GM23338 (cell line): ENCODE measurements at places on chromosomes 1 and 21. TPM values are rescaled to one million over a fixed set of nuclear protein-coding genes. Genes with fewer than 3 reads are reported as not detected.

DNA sequence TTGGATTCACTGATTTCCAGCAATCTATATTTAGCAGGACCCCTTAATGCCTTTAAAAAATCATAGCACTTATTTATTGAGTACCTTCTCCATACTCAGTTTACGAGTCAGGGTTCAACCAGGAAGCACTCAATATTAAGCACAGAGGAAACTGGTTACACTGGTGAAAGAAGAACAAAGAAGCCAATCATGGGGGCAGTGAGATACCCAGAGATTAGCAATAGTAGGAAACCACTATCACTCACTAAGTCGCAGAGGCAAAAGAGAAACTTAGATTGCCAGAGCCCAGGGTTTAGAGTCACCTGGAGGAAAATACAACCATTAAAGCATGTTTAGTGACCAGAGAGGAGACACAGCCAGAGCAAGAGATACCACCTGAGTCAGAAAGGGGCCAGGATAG is 670.5 kb upstream of the USP24 start:
- no peaks in the 10 kb centered on the region for H3K4me1 ChIP-seq
- H3K36me3 ChIP-seq, result no peaks in the 10 kb centered on the region
- no peak for DNase-seq

The USH2A gene
- total RNA-seq, result under 0.01 and 0.03 TPM in 2 replicates

GRCh38 chr1:46802901-46803574 is 4.2 kb downstream of the CYP4B1 start:
- no peaks in the 10 kb centered on the region for H3K27me3 ChIP-seq
- no peak for DNase-seq
- no peaks in the 10 kb centered on the region for H3K4me1 ChIP-seq
- H3K4me3 ChIP-seq, result no peak overlapping the region
- H3K36me3 ChIP-seq, result no peaks in the 10 kb centered on the region; the same call in 1 of the 2 replicates

The SLFNL1 gene
- total RNA-seq, result 0.14 TPM in 1 of 2 replicates, not detected in the other

DNA sequence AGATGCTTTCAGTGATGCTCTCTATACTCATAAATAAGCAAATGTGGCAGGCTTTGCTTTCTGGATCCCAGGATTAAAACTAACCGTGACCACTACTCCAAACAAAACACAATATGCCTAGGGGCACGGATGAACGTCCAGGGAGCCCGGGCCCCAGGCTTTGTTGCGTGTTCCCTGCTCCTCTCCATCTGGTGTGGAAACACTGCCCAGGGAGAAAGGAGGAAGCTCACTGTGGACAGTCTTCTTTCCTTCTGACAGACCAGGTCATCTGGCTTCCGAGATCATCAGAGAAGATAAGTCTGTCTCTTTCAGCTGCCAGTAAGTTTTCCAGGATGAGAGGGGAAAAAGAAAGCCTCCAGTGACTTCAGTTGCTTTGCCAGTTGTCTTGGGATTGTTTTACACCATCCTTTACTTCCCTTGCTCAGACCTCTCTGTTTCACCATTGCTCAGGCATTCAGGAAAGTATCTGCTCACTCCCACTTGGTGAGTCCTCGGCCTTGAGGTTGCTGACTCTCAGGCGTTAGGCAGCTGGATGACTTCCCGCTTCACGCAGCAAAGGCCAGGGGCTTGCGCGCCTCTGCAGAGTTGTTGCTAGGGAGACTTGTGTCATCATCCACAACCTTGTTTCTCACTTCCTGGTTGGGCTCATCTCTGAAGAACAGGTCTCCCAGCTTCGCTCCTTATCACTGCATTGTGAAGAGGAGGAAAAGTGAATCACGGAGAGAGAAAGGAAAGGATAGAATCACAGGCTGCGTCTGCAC is 20.6 kb upstream of the PGD start:
- H3K36me3 ChIP-seq, result peaks cover 19% of the 10 kb centered on the region
- peak; percentile 27 for DNase-seq
- H3K27ac ChIP-seq, result no peak overlapping the region; the same call in 1 of the 2 replicates
- no peak overlapping the region for H3K4me3 ChIP-seq
- H3K4me1 ChIP-seq, result no peaks in the 10 kb centered on the region

The S100A8 gene
- not detected in 2 replicates for total RNA-seq

The KDF1 gene
- total RNA-seq, result 18.0 and 21.1 TPM in 2 replicates

GRCh38 chr1:153779781-153780541 is 4.8 kb downstream of the SLC27A3 start:
- DNase-seq, result no peak
- H3K4me3 ChIP-seq, result no peak overlapping the region
- H3K36me3 ChIP-seq, result no peaks in the 10 kb centered on the region

DNA sequence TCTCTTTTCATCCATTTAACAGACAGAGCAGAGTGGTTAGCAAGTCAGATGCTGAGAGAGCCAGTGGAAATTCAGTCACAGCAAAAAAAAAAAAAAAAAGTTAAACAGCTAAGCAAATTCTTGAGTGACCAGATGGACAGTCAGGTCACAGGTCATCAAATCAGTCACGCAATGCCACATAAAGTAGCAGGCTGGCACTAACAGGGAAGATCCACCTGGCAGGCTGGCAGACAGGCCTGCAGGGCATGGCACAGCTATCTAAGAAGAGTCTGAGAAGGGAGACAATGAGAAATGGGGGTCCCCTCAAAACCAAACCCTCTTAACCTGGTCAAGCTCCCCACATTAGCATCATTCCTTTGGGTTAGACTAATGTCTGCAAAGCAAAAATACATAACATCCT is 371.9 kb downstream of the TTLL7 start:
- H3K36me3 ChIP-seq, result no peaks in the 10 kb centered on the region
- no peaks in the 10 kb centered on the region for H3K27me3 ChIP-seq
- H3K4me1 ChIP-seq, result 0 out of 2 replicates have a peak, but pooled peaks cover 8% of the 10 kb centered on the region
- no peak overlapping the region for H3K4me3 ChIP-seq

The SELP gene
- total RNA-seq, result not detected in 2 replicates

The CFHR2 gene
- total RNA-seq, result not detected in 2 replicates

DNA sequence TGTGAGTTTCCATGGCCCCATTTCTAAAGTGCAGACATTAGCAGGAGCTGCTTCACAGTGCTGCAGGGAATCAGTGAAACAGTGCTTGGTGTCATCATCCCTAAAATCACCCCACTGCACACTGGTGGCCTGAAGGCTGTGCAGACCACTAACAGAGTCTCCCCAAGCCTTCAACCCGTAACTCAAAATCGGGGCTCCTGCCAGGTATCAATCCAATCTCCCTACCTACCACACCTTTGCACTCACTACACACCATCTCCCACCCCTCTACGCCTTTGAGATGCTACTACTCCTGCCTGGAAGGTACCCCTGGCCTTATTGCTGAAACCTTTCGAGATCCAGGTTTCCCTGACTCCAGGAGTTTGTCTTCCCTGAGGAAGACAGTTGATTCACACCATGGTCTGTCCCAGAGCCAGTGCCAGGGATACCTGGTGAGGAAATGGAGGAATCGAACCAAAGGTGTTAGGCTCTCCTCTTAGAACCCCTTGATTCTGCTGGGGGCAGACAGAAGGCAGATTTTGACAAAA is 25.5 kb downstream of the SLC2A1 start:
- H3K4me1 ChIP-seq, result peaks cover 41% of the 10 kb centered on the region
- no peaks in the 10 kb centered on the region for H3K27me3 ChIP-seq
- DNase-seq, result no peak
- H3K36me3 ChIP-seq, result peaks cover 48% of the 10 kb centered on the region
- no peak overlapping the region for H3K4me3 ChIP-seq
- H3K27ac ChIP-seq, result peak overlapping the region; percentile 88

The LMOD1 gene
- total RNA-seq, result 0.82 and 1.7 TPM in 2 replicates

The ILDR2 gene
- total RNA-seq, result 1.0 and 2.4 TPM in 2 replicates

The CNIH3 gene
- 5.1 and 5.9 TPM in 2 replicates for total RNA-seq

The SPRR1B gene
- not detected in 2 replicates for total RNA-seq

- no peak overlapping the region for H3K27ac ChIP-seq
- no peak for DNase-seq
Observed at GRCh38 chr1:214861615-214862014, 220.9 kb upstream of the KCNK2 start.

GRCh38 chr1:117644696-117645311 is 39.0 kb downstream of the TENT5C start:
- no peak overlapping the region for H3K27ac ChIP-seq
- H3K4me1 ChIP-seq, result no peaks in the 10 kb centered on the region
- no peak overlapping the region for H3K4me3 ChIP-seq
- H3K27me3 ChIP-seq, result no peaks in the 10 kb centered on the region
- no peaks in the 10 kb centered on the region for H3K36me3 ChIP-seq
- DNase-seq, result no peak

DNA sequence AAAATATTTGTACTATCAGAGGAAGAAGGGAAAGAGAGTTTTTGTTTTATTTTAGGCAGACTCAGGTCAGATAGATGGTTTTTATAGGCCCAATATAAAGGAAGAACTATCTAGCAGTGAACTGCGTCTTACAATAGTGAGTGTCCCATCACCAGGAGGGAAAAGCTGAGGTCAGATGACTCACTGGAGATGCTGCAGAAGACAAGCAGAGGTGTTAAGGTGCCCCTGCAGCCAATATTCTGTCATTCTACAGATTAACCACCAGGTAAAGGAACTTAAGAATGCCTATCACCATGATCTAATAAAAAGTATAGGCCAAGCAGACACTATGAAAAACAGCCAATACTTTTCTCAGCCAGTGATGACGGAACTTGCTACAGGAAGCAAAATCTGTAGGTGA is 29.6 kb downstream of the IVNS1ABP start:
- no peaks in the 10 kb centered on the region for H3K4me1 ChIP-seq
- no peaks in the 10 kb centered on the region for H3K27me3 ChIP-seq

The DNALI1 gene
- total RNA-seq, result 5.4 TPM in 2 replicates

DNA sequence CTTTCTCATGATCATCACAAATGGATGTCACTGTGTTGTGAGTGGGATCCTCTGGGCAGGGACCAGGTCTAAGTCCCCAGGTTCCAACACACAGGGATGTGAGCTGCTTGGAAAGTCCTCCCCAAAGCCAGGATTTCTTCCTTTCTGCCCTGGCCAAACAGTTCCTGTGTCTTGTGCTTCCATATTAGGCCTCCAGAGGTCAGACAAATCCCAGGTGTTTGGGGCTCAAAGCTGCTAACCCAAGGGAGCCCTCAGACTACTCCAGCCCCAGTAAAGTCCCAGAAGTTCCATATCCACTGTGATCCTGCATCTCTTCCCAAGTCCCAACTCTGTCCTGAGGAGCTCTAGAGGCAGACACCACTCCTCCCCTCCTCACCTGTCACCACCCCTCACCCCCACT is 27.7 kb upstream of the MAGOH start:
- H3K4me3 ChIP-seq, result no peak overlapping the region
- no peaks in the 10 kb centered on the region for H3K4me1 ChIP-seq
- H3K36me3 ChIP-seq, result peaks cover 51% of the 10 kb centered on the region
- no peaks in the 10 kb centered on the region for H3K27me3 ChIP-seq
- no peak overlapping the region for H3K27ac ChIP-seq
- peak; percentile 47 for DNase-seq

The PCAT6 gene
- 7.2 TPM in 1 of 2 replicates, not detected in the other for total RNA-seq

DNA sequence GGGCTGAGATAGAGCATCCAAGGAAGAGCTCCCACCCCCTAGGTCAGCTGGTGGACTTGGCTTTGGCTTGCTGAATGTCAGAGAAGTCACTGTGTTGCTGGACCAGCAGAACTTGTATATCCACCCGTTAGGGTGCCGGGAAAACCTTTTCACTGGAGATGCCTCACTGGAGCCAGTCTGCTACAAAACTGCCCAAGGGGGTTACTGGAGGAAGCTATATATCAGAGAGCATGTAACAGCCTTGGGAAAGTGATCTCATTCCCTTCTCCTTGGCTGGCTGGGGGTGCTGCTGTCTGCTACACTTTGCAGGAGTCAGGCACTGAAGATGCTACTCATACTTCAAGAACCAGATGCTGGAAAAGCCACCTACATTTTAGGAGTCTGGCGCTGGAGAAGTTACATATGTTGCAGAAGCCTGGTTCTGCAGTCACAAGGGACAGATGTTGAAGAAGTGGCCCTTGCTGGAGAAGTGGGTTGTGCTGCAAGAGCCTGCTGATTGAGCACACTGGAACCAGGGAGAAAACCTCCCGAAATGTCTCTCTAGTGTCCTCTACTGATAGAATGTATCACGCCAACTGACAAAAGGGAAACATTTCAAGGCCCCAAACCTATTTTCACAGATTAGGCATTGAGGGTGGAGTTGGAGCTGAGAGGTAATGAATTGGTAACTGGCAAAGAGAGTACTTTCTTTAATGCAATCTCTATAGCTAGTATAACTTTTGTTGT is 250.6 kb downstream of the SPATA17 start:
- no peak overlapping the region for H3K4me3 ChIP-seq
- H3K36me3 ChIP-seq, result no peaks in the 10 kb centered on the region
- H3K27me3 ChIP-seq, result no peaks in the 10 kb centered on the region
- no peak overlapping the region for H3K27ac ChIP-seq
- no peaks in the 10 kb centered on the region for H3K4me1 ChIP-seq

GRCh38 chr1:21756393-21757089 is 26.4 kb downstream of the USP48 start:
- H3K4me3 ChIP-seq, result no peak overlapping the region
- no peak for DNase-seq
- no peak overlapping the region for H3K27ac ChIP-seq
- no peaks in the 10 kb centered on the region for H3K4me1 ChIP-seq
- peaks cover 32% of the 10 kb centered on the region; the same call in 1 of the 2 replicates for H3K36me3 ChIP-seq
- no peaks in the 10 kb centered on the region for H3K27me3 ChIP-seq

The KIF2C gene
- total RNA-seq, result 58.2 and 62.9 TPM in 2 replicates

GRCh38 chr21:31290765-31291164 is 53.3 kb downstream of the TIAM1 start:
- no peak for DNase-seq
- H3K27ac ChIP-seq, result no peak overlapping the region
- H3K4me1 ChIP-seq, result peaks cover 3% of the 10 kb centered on the region; the same call in 1 of the 2 replicates
- H3K27me3 ChIP-seq, result no peaks in the 10 kb centered on the region
- no peaks in the 10 kb centered on the region for H3K36me3 ChIP-seq

The ODF2L gene
- 29.8 and 46.0 TPM in 2 replicates for total RNA-seq

The ZNF683 gene
- not detected in 2 replicates for total RNA-seq

The CHML gene
- total RNA-seq, result 65.1 and 66.8 TPM in 2 replicates

DNA sequence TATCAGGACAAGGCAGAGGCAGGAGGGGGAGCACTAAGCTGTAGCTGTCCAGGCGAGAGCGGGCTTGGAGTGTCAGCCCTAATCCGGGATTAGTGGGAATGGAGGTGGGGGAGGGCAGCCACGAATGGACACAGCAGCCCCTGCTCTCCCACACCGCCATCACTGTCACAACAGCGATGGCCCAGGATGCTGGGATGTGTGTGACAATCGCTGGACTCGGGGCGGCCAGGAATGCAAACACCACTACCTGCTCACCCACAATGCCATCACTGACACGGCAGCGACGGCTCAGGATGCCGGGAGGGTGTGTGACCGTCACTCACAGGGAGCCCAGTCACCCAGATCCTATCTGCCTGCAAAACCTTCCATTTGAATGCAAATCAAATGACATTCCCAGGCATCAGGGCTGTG is 2.9 kb downstream of the C2CD2 start:
- peaks cover 15% of the 10 kb centered on the region for H3K27me3 ChIP-seq
- no peaks in the 10 kb centered on the region for H3K36me3 ChIP-seq
- peak overlapping the region; percentile 39; the same call in 1 of the 2 replicates for H3K4me3 ChIP-seq
- H3K27ac ChIP-seq, result no peak overlapping the region
- peaks cover 31% of the 10 kb centered on the region for H3K4me1 ChIP-seq
- peak; percentile 65 for DNase-seq

DNA sequence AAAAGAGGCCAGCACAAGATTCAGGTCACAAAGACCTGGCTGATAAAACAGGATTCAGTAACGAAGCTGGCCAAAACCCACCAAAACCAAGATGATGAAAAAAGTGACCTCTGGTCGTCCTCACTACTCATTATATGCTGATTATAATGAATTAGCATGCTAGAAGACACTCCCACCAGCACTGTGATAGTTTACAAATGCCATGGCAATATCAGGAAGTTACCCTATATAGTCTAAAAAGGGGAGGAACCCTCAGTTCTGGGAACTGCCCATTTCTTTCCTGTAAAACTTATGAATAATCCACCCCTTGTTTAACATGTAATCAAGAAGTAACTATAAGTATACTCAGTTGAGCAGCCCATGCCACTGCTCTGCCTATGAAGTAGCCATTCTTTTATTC is 26.0 kb upstream of the FMO2 start:
- peaks cover 13% of the 10 kb centered on the region; the same call in 1 of the 2 replicates for H3K4me1 ChIP-seq
- no peak overlapping the region for H3K4me3 ChIP-seq
- H3K27ac ChIP-seq, result no peak overlapping the region
- H3K36me3 ChIP-seq, result no peaks in the 10 kb centered on the region
